ENCODE measurements at places on chromosomes 16 and 17. TPM values are rescaled to one million over a fixed set of nuclear protein-coding genes. Genes with fewer than 3 reads are reported as not detected.

Gene FAM20A
- 5.4 TPM for polyA plus RNA-seq

Gene EVPLL
- polyA plus RNA-seq: 0.84 TPM

Gene ZNF469
- polyA plus RNA-seq: 1.3 TPM

Gene GPR142
- 0.23 TPM for polyA plus RNA-seq

Gene G6PC1
- 0.15 TPM for polyA plus RNA-seq

Gene PRR35
- polyA plus RNA-seq: not detected

Gene CTRB1
- 1.6 TPM for polyA plus RNA-seq

Gene SYCE1L
- 4.3 TPM for polyA plus RNA-seq

Gene PHOSPHO1
- polyA plus RNA-seq: 0.75 TPM

Gene RNF167
- 119 TPM for polyA plus RNA-seq

Gene CPNE7
- 1.8 TPM for polyA plus RNA-seq

Gene TMEM114
- polyA plus RNA-seq: not detected

Gene CCL11
- polyA plus RNA-seq: 0.29 TPM

Gene TP53TG3
- not detected for polyA plus RNA-seq

Gene MYO1C
- 125 TPM for polyA plus RNA-seq

Gene C17orf100
- 3.0 TPM for polyA plus RNA-seq

Gene OR1A1
- polyA plus RNA-seq: not detected

Gene CACNG5
- not detected for polyA plus RNA-seq

Gene FBXL16
- polyA plus RNA-seq: 0.68 TPM

Gene CCL15
- polyA plus RNA-seq: 1.3 TPM

Gene RAB40B
- polyA plus RNA-seq: 25.7 TPM

Gene TP53TG3C
- polyA plus RNA-seq: not detected

Gene OTOP3
- not detected for polyA plus RNA-seq

Gene ZPBP2
- 0.06 TPM for polyA plus RNA-seq

Data from urinary bladder (tissue), 4 donors.